ENCODE measurements at places on chromosomes 1 and 21. TPM values are rescaled to one million over a fixed set of nuclear protein-coding genes. Genes with fewer than 3 reads are reported as not detected.

CNKSR1 gene
- total RNA-seq, result 3.3 TPM

KCNN3 gene
- 0.07 TPM for total RNA-seq

CACNA1S gene
- not detected for total RNA-seq

- no peak for DNase-seq
These were observed 307.0 kb downstream of the ST6GALNAC3 start for GRCh38 chr1:76381450-76382097.

DNA sequence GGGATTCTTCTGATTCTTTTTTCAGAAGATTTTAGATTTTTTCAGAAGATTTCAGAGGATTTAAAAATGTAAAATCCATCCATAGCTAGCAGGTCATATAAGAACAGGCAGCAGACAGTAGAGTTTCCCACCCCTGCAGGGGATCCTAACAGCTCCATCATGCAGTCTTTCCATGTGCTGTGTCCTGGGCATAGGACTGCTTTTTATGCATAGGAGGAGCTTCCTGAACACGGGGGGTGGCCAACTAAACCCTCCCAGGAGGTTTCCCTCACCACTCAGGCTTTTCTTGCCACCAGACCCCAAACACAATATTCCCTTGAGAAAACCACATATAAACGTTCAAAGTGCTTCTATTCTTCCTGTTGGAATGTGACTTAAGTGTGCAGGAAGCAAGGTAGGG is 90.1 kb upstream of the TNR start:
- no peak for DNase-seq

GRCh38 chr1:164588516-164589341 is 29.7 kb downstream of the PBX1 start:
- no peak for DNase-seq

Data from T-cell (primary cell).